Stimulated activated CD4-positive, alpha-beta T cell treated with anti-CD3 and anti-CD28 coated beads, Interleukin-12 subunit alpha, Interleukin-12 subunit beta, amount 100 ng/mL, for 4 hours (primary cell): ENCODE measurements at places on chromosomes 3 and 15.
A peak's percentile ranks its signal among the peaks of the same experiment; 100 is the strongest.

DNA sequence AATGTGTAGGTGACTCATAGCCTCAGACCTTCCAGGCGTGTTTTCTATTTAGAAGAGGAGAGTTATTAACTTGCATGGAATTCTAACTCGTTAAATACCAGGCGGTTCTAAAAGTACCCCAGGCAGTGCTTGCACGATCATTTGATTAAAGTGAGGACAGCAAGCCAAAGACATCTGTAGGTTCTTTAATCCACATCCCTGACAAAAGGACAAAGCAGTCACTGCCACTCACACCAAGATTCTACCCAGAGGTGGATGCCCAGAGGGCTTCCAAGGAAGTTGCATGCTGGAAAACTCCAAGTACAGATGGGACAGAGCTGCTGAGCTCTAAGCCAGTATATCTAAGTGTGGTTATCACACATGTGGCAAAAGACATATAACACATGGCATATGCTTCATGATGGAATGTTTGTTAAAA, 372.1 kb downstream of the ROBO2 start:
- DNase-seq: no peak

DNA sequence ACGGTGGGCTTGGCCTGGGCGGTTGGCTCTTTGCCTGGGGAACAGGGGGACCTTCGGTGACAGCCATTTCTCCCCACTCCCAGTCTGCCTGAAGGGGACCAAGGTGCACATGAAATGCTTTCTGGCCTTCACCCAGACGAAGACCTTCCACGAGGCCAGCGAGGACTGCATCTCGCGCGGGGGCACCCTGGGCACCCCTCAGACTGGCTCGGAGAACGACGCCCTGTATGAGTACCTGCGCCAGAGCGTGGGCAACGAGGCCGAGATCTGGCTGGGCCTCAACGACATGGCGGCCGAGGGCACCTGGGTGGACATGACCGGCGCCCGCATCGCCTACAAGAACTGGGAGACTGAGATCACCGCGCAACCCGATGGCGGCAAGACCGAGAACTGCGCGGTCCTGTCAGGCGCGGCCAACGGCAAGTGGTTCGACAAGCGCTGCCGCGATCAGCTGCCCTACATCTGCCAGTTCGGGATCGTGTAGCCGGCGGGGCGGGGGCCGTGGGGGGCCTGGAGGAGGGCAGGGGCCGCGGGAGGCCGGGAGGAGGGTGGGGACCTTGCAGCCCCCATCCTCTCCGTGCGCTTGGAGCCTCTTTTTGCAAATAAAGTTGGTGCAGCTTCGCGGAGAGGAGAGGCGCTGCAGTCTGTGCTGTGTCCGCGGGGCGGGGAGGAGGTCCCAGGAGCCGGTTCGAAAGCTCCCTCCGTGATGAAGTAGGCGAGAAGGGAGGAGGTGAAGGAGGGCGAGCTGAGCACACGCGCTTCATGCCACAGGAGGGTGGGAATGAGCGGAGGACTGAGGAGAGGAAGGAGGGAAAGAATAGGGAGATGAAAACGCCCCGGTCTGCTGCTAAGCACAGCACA, 9.6 kb downstream of the CLEC3B start:
- peak; percentile 26 for DNase-seq

- DNase-seq: no peak
Observed at GRCh38 chr15:64344651-64345294, 11.2 kb downstream of the CSNK1G1 start.

DNA sequence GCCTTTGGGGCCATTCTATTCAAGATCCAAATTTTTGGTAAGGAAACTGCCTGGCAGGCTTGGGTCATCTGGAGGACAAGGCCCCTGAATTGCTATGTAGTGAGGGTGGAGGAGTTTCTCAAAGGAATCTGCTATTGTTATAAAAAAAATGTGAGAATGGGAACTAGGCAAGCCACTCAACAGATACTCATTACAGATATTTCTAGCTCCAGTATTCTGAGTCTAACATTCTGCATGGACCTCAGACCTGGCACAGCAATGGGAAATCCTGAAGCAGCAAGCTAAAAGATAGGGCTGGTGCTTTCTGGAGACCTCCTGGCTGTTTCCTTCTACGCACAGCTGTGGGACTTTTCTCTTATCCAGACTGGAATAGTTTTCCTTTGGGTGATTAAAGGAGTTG, 430.7 kb upstream of the RBMS3 start:
- no peak for DNase-seq

DNA sequence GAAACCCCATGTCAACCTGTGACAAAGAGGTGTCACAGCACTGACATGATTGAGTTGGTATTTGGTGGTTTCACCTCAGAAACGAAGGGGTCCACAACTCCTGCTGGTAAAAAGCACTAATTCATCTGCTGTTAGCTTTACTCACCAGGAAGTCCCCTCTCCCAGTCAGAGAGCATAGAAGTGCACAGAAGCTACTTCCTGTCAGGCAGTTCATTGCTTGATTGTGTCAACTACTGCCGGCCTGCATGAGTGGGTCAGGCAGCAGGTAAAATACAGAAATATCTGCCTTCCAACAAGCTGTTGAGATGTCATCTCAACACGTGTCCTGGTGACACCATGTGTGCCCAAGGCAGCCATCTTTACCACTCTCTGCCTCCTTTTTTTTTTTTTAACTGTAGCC, 596.6 kb upstream of the NR2F2 start:
- no peak for DNase-seq

- DNase-seq: no peak
Observed at GRCh38 chr3:13104511-13104910, 31.3 kb upstream of the IQSEC1 start.

- no peak for DNase-seq
Observed at GRCh38 chr3:19901918-19902317, 32.1 kb downstream of the EFHB start.

DNA sequence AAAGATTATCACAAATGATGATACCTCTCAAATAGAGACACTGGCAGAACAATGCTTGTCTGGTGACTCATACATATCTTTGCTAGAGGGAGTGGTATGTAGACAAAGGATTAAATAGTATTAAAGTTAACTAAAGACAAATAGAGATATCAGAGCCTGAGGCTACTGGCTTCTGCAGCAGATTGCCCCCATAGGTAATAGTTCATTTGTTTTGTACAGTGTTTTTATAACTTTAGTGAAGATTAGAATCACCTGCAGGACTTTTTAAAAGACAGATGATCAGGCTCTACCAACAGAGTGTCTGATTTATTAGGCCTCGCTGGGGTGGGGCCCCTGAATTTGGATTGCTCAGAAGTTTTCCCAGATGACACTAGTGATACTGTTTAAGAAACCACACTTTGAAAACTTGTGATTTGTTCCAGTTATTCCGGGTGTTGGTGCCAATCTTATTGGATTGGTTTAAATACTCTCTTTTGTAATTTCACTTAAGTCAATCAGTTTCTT, 96.4 kb downstream of the NAALADL2 start:
- DNase-seq: no peak

GRCh38 chr3:79986338-79986737, 218.5 kb upstream of the ROBO1 start:
- no peak for DNase-seq

DNA sequence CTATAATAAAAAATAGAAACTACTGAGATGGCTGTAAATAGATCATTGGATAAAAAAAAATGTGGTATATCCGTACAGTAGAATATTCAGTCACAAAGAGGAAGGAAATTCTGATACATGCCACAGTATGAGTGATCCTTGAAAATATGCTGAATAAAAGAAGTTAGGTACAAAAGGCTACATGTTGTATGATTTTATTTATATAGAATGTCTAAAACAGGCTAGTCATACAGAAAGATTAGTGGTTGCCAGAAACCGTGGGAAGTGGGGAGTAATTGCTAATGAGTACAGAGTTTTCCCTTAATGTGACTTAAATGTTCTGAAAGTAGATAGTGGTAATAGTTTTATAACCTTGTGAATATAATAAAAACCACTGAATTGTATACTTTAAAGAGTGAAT, 24.9 kb upstream of the FAH start:
- DNase-seq: no peak

GRCh38 chr3:159482241-159482993, 506.2 kb upstream of the IL12A start:
- DNase-seq: no peak

DNA sequence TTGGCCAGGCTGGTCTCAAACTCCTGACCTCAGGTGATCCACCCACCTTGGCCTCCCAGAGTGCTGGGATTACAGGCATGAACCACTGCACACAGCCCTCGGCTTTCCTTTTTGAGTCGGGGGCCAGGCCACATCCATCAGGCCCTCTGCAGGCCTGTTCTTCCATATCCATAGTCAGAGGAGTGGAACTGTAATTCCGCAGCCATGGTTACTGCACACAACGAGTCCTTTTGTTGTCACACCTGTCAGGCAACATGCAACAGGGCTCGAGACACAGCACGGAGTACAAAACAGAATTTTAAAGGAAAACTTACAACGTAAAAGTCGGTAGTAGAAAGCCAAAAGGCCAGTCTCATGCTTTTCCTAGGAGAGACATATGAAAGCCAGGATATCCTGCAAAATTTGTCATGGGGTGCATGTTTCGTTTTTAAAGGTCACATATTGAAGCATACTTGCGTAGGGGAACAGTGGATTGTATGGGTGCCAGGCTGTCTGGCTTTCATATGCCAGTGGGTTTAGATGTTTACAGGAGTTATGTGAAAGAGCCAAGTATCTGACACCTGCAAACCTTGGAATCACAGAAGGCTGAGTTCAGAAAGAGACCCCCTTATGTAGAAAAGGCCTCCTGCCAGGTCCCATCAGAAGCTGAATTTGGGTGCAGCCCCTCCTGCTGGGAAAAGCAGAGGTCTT, 63.2 kb upstream of the LPP start:
- no peak for DNase-seq

- no peak for DNase-seq
Observed at GRCh38 chr3:132537297-132537696, 59.8 kb upstream of the ACKR4 start.

- no peak for DNase-seq
Observed at GRCh38 chr15:80480909-80481308, 76.7 kb downstream of the ARNT2 start.

- DNase-seq: no peak
Observed at GRCh38 chr3:125192190-125193035, 20.1 kb downstream of the SLC12A8 start.

DNA sequence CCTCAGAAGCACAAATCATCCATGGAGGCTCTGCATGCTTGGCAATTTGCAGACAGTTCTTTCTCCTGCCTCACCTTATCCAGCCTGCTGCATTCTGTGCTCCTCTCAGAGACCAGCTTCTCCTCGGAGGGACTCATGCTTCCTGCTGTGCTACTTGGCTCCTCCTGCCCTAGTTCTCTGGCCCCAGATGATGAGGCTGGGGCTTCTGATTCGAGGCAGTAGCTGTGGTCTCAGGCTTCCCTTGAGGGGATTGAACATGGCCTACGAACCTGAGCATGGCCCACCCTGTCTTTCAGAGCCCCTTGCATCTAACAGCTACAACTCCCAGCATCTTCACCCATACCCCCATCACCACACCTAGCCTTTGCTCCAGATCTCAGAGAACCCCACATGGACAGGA, 6.7 kb downstream of the VIPR1 start:
- no peak for DNase-seq

DNA sequence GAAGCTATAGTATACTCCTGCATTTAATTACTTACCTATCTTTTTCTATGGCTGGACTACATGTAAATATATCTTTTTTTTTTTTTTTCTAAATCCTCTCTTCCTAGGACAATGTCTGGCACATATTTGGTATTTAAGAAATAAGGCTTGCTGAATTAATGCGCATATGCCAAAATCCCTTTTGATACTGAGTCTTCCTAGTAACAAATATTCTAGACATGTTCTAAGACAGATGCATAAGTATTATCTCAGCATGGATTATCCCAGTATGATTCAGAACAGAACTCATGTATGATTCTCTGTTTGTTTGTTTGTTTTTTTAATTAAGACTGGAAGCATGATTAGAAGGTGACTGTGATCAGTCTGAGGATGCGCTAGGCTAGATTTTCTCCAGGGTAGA, 249.8 kb upstream of the ZNF717 start:
- no peak for DNase-seq

- no peak for DNase-seq
Observed at GRCh38 chr3:11195201-11195600, 40.9 kb downstream of the HRH1 start.

- DNase-seq: no peak
Observed at GRCh38 chr15:101560722-101561583, 71.4 kb upstream of the PCSK6 start.

DNA sequence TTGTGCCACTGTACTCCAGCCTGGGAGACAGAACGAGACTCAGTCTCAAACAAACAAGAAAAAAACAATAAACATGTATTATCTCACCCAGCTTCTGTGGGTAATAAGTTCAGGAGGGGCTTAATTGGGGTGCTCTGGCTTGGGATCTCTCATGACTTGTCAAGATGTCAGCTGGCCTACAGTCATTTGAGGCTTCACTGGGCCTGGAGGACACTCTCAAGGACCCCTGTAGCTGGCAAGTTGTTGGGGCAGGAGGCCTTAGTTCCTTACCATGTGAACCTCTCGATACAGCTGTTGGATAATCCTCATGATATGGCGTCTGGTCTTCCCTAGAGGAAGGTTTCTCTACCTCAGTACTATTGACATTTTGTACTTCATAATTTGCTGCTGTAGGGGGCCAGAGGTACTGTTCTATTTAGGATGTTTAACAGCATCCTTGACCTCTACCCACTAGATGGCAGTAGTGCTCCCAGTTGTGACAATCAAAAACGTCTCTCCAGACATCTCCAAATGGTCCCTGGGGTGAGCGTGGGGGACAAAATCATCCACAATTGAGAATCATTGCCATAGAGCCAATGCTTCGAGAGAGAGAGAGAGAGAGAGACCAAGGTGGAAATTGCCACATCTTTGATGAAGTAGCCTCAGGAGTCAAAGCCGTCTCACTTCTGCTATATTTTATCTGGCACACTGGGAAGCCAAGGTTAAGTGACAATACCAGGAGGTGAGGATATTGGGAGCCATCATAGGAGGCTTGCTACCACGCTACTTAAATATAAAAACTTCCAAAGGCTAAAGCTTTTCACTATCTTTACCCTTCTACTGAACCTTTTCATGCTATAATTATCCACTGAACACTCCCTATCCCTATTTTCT, 23.9 kb upstream of the SLTM start:
- DNase-seq: peak; percentile 19

DNA sequence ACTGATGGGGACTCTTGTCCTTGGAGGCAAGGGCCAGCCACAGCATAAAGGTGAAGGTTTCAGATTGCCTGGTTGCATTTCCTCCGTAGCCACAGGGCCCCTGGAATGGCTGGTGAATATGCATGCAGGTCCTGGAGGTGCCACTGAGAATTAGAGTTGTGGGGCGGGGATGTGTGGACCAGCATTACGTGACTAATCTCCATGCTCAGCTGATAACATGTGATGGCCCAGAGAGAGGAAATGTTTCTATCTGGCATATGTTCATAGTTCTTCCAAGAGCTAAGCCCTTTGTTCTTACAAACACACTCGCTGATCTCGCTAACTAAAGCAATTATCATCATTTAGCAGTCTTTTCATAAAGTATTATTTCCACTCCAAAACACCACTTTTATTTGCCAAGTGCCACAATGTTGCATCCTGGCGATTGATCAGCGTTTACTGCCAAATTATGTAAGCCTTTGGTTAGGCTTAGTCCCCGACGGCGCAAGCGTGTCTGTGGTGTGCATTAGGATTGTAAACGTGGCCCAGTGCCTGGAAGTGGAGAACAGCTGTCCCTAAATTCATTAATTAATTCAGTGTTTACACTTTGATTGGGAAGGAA, 55.9 kb downstream of the CGNL1 start:
- DNase-seq: no peak

GRCh38 chr3:187197335-187197649, at the start of gene RTP1:
RTP1 (plus strand) TSS chr3:187197486; CDS start chr3:187197516, 30 bp downstream.
- no peak for DNase-seq

GRCh38 chr3:164470471-164470870, 607.8 kb downstream of the SI start:
- no peak for DNase-seq

GRCh38 chr3:153162513-153163392, 727 bp downstream of the RAP2B start:
- peak; percentile 36 for DNase-seq
